ENCODE measurements at places on chromosomes 2 and 18.

- DNase-seq, result no peak
Observed at GRCh38 chr2:141118836-141119235, 1012.0 kb downstream of the LRP1B start.

DNA sequence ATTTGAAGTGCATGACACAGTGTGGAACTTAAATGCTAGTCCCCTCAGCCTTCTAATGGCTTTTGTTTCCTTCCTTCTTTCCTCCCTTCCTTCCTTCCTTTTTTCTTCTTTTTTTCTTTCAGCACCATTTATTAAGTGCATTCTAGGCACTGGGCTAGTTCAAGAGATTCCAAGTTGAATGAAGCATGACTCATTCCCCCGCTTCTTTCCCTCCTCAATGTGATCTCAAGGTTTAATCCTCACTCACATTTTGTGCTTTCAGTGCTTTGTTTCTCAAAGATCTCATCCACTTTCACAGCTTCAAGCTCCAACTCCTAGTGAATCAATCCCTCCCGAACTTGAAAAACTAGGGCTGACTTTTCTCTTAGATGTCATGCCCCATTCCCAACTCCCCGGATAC is 90.1 kb downstream of the LBH start:
- DNase-seq, result no peak

- no peak for DNase-seq
Observed at GRCh38 chr2:61677942-61678341, 139.8 kb upstream of the XPO1 start.

DNA sequence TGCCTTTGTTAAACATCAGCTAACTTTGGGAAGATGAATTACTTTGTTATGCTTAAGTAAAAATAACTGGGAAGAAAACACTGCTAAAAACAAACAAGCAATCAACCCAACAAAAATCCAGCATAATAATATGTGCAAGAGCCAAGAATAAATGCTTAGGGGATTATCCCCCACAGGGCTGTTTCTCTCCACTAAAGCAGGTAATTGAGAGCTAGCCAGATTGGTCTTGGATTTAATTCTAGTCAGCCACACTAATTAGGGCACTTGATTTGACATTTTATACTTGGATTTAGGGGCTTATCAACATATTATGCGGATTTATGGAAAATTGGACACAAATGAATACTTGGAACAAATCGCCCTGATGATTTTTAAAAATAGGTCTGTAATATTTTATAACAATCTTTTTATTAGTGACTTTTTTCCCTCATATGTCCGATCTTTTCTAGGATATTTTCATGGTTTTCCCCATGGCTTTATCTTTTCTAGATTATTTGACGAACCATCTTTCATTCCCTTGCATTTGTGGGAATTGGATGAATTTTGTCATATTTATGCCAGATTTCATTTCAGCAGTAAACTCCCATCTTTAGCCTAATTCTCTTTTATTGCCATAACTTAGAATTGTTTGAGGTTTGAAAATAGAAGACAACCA is 199.1 kb upstream of the NXPH2 start:
- DNase-seq, result no peak

DNA sequence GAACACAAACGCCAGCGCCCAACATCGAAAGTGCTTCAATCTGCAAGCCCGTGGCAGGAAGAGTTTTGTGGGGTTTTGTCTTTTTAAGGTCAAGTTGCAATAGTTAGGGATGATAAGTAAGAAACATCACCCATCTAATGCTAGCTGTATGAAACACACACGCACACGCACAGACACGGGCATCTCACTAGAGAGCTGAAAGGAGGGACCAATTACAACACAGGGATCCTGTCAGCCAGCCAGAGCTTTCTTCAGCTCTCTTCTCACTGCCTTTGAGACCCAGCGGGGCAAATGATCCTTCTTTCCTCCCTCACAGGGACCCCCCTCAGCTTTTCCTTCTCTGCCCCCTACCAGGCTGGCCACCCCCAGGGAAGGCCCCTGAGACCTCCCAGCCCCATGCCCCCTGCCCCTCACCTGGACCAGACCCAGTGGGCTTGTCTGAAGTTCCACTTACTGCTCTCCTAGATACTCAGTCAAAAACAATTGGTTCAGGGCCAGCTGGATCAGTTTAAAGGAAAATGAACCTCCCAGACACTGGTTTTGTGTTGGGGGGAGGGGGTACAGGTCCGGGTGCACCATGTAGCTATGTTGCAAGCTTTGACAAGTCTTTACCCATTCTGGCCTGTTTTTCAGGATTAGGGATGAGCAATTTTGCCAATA is 17.9 kb downstream of the CYP26B1 start:
- DNase-seq, result no peak

- no peak for DNase-seq
Observed at GRCh38 chr18:28181616-28182015, 4.7 kb upstream of the CDH2 start.

DNA sequence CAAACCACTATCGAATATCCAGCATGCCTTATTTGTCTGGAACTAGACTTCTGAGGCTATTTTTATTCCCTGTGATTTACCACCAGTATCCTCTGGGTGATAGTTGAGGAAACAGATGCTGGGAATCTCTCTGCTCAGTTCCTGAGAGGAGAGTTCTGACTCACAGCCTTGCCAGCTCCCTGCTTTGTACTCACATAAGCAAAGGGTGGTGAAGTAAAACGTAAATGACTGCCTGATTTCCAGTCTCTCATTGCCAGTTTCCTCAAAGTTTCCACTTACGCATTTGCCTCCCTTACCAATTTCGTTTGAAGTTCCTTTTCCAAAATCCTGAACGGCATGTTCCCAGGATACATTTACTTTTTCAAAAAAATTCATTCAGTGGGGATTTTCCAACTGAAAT is 69.2 kb upstream of the HNRNPA3 start:
- no peak for DNase-seq

DNA sequence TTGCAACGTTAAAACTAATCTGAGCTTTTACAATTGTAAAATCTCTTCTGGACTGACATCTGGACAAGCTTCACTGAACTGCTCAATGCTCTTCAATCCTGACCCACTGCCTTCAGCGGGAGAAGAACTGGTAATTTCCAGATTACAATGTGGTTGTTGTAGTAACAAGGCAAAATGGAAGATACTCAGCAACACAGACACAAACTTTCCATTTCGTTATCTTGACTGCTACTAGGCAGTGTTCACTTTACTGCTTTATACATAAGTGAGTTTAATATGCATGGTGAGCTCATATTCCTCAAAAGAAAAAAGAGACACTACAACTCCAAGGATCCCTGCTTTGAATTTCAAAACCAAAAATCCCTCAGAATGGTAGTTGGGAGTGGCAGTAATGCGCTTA is 51.9 kb downstream of the GRB14 start:
- no peak for DNase-seq

GRCh38 chr2:12320027-12320734 is 396.6 kb upstream of the TRIB2 start:
- DNase-seq, result no peak

- no peak for DNase-seq
Observed at GRCh38 chr2:20479835-20480234, 33.0 kb downstream of the RHOB start.

DNA sequence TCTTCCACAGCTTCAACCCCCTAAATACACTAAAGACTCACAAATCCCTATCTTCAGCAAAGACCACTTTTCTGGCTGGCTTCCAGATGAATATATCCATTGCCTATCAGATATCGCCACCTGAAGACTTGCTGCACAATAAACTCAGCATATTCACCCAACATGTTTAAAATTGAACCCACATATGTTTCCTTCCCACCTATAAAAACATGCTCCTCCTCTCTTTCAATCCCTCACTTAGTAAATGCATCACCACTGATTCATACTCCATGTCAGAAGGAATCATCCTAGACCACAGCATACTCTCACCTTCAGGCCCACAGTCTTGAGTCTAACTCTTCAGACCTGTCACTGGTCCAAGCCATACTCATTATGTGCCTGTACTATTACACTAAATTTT is 5.3 kb downstream of the SPC25 start:
- no peak for DNase-seq

- DNase-seq, result no peak
Observed at GRCh38 chr2:221293949-221294742, 278.0 kb downstream of the EPHA4 start.

GRCh38 chr18:23401400-23402347 is 51.4 kb upstream of the RIOK3 start:
- no peak for DNase-seq

- DNase-seq, result peak; percentile 62
Observed at GRCh38 chr18:46917108-46917802, at the start of the genes KATNAL2 and PIAS2. Gene KATNAL2, plus strand, starts transcription at chr18:46917602. Its CDS starts 29,271 bp downstream, at chr18:46946873. Gene PIAS2, minus strand, starts transcription at chr18:46917507. Its CDS starts 162 bp downstream, at chr18:46917345.

DNA sequence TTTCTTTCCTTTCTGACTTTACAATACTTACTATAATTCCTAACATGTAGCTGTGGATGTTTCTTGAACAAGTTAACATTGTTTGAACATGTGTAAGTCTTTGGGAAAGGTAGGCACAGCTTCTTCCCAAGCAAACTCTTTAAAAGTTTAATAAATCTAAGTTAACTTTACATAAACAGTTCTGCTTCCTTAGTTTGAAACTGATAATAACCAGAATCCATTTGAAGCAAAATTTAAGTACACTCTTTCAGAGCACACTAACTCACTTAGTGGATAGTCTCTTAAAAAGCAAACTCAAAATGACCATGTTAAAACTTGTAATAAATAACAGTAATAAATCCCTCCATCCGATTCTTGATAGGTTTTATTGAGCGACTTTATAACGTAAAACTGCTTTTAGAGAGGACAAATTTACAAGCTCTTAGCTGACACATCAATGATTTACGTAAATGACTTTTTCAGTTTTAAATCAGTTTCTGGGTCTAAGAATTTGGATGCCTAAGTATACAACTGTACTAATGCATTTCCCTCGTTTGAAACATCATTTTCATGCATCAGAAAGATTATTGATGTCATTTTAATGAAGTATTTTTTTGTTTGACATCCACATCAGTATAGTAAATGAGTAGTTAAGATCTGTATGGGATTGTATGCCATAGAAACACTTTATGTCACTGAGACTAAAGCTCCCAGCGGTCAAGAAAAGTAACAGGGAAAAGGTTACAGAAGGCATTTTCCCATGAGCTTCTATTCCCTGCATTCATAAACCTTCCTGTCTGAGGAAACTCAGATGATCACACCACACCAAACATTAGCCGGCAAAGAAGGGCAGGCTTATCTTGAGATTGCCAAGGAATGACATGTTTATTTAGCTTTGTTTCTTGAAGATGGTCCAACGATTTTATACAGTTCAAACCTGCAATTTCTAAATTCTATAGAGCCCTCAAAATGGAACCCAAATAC is 67.5 kb downstream of the PDE1A start:
- DNase-seq, result no peak

DNA sequence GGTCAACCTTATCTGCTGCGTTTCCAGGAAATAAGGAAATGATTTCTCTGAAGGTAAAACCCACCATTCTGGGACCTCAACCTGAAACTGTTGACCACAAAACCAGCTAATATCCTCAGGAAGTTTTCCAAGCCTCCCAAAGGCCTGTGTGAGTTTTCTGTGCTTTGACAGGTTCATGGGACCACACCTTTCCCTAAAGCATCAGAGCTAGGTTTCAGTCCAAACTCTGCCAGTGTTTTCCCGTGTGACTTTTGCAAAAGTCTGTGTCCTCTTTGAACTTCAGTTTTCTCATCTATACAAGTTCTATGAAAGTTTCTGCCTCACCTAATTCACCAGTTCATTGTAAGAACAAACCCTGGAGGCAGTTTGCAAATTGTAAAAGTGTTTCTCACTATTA is 39.8 kb downstream of the VSNL1 start:
- DNase-seq, result no peak

DNA sequence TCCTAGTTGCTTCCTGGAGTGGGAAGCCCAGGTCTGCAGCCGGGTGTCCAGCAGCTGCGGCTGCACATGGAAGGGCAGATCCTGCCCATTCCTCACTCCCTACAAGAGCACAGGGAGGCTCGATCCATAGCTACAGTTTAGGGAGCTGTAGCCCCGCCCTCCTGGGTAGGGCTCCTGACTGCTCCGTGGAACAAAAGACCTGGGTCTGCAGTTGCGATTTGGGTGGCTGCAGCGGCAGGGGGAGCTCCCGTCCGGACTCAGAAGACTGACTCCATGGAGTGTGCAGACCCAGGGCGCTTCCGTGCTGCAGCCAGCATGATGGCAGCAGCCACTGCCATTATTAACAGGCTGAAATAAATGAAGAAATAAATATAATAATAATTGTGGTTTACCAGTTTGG is 157.3 kb downstream of the CTNNA2 start:
- no peak for DNase-seq
